ENCODE measurements at places on chromosomes 11 and 22.

DNA sequence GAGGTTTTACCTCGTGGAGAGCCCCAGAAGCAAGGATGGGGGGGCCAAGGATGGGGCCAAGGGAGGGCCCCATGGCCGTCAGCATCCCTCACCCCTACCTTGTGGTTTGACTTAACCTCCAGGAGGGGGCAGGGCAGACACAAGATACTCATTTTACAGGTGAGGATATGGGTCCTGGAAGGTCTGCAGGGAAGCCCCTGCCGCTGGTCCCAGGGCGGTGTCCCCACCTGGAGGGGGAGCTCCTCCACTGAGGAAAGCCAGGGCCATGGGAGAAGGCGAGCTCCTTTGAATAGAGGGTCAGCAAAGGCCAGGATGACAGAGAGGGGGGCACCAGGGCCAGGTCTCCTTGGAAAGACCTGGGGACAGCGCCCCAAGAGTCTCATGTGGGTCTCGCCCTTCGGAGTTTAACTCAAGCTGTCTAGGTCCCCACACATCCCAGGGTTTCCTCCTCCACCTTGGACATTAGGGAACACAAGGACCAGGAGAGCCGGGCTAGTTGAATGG, 5.9 kb upstream of the ADORA2A start:
- peaks cover 42% of the 10 kb centered on the region for H3K4me1 ChIP-seq
- H3K27me3 ChIP-seq: peaks cover 26% of the 10 kb centered on the region
- DNase-seq: no peak

GRCh38 chr11:4181782-4182721, 87.5 kb downstream of the RRM1 start:
- no peaks in the 10 kb centered on the region for H3K36me3 ChIP-seq
- no peak overlapping the region for H3K27ac ChIP-seq
- no peaks in the 10 kb centered on the region for H3K27me3 ChIP-seq
- no peak overlapping the region for H3K4me3 ChIP-seq
- DNase-seq: peak; percentile 27

DNA sequence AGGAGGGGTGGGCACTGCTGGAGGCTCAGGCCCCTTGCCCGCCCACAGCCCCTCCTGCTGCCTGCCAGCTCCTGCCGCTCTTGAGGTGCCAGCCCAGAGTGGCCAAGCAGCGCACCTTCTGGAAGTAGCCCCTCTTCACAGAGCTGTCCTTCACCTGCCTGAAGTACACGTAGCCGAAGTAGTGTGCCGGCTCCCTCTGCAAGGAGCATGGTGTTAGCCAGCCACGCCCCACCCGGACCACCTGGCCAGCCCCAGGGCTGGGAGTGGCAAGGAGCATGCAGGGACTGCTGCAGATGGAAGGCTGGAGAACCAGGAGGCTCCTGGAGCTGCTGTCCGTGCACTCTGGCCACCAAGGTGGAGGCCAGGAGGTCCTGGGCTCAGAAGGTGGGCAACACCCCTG, 9.6 kb downstream of the DENND6B start:
- no peaks in the 10 kb centered on the region for H3K27me3 ChIP-seq
- H3K4me3 ChIP-seq: no peak overlapping the region
- no peaks in the 10 kb centered on the region for H3K4me1 ChIP-seq
- DNase-seq: no peak

DNA sequence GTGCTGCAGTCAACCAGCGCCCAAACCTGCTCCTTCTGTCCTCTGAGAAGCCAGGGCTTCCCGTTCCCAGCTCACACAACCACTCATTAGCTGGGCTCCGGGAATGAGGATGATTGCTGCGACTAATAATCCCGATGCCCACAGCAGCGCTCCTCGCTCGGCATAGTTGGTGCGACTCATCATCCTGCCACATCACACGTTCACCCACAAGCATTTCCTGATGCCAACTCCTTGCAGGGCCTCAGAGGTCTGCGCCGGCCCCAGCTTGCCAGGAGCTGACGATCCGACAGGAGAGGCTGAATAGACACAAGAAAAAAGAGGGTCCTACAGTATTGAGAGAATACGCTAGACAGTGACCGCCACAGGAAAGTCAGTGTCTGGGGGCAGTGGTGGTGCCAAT, 10.6 kb upstream of the CSNK1E start:
- no peaks in the 10 kb centered on the region for H3K4me1 ChIP-seq
- H3K27me3 ChIP-seq: no peaks in the 10 kb centered on the region
- H3K27ac ChIP-seq: no peak overlapping the region
- H3K4me3 ChIP-seq: no peak overlapping the region
- H3K36me3 ChIP-seq: no peaks in the 10 kb centered on the region
- no peak for DNase-seq

GRCh38 chr22:29780748-29781676, 13.8 kb downstream of the UQCR10 start:
- no peak overlapping the region for H3K4me3 ChIP-seq
- H3K27ac ChIP-seq: peak overlapping the region; percentile 25

Data from muscle of leg (tissue), 16 donors.